ENCODE measurements at places on chromosomes 16 and 17.
A peak's percentile ranks its signal among the peaks of the same experiment; 100 is the strongest.

GRCh38 chr16:71931599-71931998, 36.3 kb downstream of the IST1 start:
- no peak for DNase-seq

DNA sequence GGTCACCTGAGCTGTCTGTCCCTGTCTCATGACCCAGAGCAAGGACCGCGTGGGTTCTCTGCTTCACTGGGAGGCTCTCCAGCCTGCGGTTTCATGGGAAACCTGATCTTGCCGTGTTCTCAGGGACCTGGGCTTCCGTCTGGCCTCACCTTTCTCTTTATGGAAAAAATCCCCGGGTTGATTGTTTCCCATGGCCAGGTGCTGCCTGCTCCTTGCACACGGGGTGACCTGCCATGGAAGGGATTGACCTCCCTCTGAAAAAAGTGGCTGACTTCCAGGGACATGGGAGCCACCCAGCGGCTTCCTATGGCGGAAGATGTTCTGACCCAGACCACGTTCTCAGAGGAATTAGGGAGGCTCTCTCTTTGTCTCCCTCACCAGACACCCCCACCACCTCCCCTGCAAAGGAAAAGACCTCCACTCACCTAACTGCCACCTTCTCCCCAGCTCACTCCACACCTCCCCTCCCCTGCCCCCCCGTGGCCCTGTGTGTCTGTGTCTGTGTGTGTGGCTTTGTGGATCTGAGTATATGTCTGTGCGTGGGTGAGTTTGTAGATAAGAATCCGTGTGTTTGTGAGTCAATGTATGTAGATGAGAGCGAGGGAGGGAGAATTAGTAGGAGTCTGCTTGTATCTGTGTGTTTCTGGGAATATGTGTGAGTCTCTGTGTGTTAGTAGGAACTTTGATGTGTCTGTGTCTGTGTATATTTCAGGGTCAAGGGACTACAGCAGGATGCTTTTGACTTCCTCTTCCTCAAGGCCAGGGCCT, 154.6 kb downstream of the NTN1 start:
- DNase-seq = no peak

DNA sequence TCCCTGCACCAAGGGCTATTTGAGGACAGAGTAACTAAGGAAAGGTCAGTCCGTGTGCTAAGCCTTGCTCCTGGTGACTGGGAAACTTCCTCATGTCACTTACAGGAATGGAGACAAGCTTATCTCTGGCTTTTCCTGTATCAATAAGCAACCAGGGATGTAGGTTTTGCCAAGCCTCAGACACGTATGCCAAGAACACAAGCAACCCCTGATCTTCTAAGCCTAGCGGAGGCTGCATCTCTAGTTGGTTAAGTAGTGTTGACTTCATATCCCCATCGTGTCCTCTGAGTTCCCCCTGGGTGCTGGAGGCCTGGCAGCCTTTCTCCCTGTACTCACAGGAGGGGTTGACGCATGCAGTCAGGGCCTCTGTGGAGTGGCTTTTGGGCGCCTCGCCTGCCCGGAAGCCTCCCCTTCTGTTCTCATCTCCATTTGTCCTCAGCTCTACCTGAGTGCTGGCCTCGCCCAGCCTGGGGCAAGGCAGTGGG, 1.4 kb upstream of the C1QTNF1 start:
- DNase-seq = no peak

GRCh38 chr17:75664099-75664549, 2.8 kb downstream of the RECQL5 start:
- DNase-seq = no peak

GRCh38 chr16:86366481-86366880, 143.8 kb upstream of the FOXF1 start:
- no peak for DNase-seq

- DNase-seq = no peak
Measured at GRCh38 chr17:50845240-50846147, 10.1 kb downstream of the WFIKKN2 start.

GRCh38 chr17:740240-741017, 8.0 kb downstream of the TLCD3A start:
- no peak for DNase-seq

DNA sequence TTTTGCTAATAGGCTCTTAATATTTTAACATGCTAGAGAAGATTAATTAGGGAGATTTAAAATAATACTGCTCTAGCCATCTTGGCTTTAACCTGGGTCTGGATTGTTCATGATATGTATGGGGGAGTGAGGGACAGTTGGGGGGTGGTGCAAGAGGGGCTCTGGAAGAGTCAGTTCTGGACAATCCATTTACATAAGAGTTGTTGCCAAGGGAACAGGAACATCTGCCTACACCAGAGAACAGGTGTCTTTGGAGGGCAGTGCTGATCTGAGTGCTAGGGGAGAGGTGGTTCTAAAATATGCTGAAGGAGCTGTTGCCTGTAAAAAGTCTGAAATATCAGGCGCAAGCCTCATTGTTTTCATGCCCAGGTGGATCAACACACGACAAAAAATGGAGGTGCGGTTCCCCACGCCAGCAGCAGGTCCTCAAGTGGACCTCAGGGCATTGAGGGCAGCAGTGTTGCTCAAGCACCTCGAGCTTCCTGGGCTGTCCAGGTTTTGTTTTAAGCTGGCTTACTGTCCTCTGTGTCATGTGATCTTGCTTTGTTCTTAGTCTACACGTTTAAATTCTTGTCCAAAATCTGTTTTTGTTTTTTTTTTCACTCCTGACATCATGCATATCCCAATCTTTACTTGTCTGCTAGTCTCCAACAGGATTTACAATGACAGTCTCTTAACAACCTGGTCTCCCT, 25.4 kb upstream of the WSB1 start:
- DNase-seq = no peak

- DNase-seq = peak; percentile 71
Measured at GRCh38 chr17:79728169-79728907, 2.4 kb upstream of the ENPP7 start.

- DNase-seq = no peak
Measured at GRCh38 chr17:69950701-69951418, 124.2 kb upstream of the KCNJ16 start.

DNA sequence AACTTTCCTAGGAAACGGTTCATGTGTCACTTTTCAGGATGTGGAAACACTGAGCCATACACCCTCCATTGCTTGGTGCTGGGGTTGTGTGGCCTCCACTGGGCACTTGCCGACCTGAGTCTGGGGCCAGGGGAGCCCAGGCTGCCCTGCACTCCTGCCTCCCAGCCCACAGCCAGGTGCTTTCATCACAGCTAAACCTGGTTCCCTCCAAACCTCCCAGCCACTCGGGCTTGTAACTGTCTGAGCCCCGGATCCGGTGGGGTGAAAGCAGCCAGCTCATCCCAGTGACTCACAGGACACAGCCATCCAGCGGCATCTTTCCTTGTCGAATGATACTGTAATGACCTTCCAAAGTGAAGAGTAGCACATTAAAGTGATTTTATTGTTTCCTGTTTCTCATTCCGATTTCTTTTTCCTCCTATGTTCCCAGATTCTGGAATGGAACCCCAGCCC, 19.8 kb downstream of the CARHSP1 start:
- no peak for DNase-seq

DNA sequence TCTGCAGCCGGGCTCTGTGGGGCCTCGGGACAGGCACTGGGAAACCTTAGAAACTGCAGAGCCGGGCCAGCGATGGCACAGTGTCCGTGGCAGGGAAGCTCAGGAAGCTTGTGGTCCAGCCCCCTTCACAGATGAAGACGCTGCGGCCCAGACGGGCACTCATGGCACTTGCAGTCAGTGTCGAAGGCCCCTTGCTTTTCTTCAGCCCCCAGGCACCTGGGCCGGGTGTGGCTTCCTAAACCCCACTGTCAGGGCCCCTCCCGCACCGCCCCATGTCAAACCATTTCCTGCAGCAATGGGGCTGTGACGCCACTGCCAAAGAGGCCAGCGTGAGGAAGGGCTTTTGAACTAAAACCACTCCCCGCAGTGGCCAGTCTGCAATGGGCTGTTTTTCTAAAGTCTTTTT, 164.0 kb downstream of the LAT start:
- DNase-seq = peak; percentile 82

- DNase-seq = no peak
Measured at GRCh38 chr17:1179818-1180742, at the start of gene ABR. Gene ABR (minus strand): TSS chr17:1179981. CDS start chr17:1179727, 254 bp downstream.

DNA sequence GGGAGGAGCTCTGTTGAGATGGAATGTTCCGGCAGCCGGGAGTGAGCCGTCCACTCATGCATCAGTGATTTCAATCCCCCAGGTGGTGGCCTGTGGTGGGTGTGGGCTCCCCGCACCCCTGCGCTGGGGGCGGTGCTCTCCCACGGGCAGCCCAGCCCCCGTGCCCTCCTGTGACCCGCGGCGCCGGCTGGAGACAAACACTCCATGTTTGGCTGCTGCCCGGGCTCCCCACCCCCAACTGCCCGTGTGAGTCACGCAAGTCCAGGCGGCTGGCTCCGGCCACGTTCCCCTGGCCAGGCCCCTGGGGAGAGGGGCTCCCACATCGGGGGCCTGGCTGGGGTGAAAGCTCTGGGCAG, 29.4 kb downstream of the CACNA1H start:
- no peak for DNase-seq

DNA sequence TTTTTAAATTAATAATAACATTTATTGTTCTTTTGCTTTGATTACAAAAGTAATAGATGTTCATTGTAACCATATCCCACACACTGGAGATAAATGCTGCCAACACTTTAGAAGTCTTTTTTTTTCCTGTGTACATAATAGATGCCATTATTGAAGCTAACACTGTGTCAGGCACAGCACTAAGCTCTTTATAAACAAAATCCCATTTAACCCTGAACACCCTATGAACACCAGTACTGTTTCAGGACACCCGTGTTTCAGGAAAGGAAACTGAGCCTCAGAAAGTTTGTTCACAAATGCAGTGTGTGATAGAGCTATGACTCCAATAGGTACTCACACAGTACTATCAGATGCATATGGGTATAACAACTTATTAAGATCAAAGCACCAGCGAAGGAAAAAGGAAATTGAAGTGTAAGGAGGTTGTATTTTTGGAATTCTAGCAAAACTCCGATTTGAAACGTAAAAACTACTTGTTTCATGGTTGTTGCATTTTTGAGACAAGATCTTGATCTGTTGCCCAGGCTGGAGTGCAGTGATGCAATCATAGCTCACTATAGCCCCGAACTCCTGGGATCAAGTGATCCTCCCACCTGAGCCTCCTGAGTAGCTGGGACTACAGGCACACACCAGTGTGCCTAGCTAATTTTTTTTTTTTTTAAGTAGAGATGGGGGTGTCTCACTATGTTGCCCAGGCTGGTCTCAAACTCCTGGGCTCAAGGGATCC, 2.0 kb upstream of the KIFC3 start:
- no peak for DNase-seq

GRCh38 chr16:66886321-66886720, 6.0 kb downstream of the PDP2 start:
- DNase-seq = no peak

GRCh38 chr16:11977376-11978041, 975 bp downstream of the SNX29 start:
- DNase-seq = no peak

GRCh38 chr17:47229535-47230443, 20.6 kb downstream of the MYL4 start:
- peak; percentile 31 for DNase-seq

GRCh38 chr16:72189865-72190371, 18.0 kb upstream of the PMFBP1 start:
- no peak for DNase-seq

DNA sequence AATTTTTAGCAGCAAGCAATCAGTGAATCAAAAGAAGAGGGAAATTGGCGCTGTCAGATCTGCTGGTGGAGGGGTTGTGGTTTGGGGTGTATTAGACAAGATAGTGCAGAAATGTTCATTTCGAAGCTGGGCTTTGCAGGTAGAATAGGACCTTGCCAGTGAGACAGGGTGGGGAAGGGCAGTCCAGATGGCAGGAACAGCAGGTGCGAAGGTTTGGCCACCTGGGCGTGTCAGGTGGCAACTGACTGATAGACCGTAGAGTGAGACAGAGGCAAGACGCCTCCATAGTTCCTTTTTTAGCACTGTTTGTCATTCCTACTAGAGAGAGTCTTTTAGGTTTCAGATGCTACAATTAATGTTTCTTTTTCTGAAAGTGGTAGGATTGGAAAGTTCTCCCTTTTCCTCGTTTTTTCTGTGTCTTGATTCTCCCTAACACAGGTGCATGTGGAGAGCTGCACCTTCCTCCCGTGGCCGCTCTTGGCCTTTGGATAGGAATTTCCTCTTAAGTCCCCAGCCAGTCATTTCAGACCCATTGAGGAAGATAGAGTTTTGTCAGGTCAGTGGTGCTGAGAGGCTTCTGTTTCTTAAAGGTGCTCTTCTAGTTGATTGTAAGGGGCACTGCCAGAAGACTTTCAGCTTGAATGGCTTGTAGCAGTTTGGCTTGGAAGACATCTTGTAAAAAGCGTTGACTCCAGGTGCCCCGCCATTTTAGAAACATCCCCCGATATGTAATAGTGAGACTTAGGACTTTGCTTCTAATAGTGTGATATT, 315.6 kb downstream of the SNX29 start:
- DNase-seq = no peak

GRCh38 chr16:87140211-87141200, 176.7 kb downstream of the C16orf95 start:
- DNase-seq = no peak

- no peak for DNase-seq
Measured at GRCh38 chr17:49120166-49120565, 12.4 kb upstream of the B4GALNT2 start.

DNA sequence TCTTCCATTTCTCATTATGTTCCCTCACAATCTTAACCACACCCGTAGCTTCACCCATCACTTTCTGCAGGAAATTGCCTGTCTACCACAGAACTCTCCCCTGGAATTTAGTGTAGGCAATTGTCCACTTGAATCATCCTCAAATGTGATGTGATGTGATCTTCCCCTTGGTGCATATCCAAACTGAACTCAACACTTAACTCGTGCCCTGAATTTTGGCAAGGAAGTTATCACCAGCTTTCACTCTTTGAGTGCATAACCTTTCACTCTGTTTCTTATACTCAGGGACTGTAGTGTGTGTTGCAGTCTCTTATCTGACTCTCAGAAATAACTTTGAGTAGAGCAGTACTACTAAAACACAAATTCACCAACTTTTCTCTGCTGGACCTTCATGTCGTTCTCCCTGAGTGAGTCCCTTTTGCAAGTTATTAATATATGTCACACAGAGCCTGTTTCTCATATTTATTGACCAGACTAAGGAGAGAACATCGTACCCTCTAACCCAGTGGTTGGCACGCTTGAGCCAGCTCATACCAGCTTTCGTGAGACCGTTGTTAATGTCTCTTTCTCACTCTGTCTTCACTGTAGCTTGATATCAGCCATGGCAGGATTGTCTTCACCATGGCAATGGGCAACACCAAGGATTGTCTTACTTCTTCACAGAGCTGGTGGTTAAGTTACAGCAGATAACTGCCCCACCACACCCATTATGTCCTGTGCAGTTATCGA, 558.9 kb upstream of the HSBP1 start:
- no peak for DNase-seq

DNA sequence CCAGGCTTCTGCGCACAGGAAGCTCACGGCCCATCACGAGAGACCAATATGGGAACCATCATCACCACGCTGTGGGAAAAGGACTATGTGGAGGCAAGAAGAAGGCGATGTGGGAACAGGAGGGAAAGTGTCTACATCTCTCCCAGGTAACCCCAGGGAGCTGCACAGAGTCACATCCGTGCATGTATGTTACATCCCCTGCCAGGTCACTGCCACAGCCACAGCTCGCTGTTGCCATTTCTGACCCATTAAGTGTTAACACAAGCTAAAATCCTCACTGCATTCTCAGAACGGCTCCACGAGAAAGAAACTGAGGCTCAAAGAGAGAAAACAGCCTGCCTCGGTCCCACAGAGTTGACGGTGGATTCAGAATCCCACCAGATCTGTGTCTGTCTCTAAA, 319.1 kb downstream of the FOXL1 start:
- DNase-seq = no peak

All from central memory CD8-positive, alpha-beta T cell (primary cell).